ENCODE measurements at places on chromosomes 12 and 14.
A peak's percentile ranks its signal among the peaks of the same experiment; 100 is the strongest.

GRCh38 chr14:30005114-30005808 lies 77.6 kb upstream of the PRKD1 start:
- H3K4me1 ChIP-seq = no peaks in the 10 kb centered on the region
- DNase-seq = no peak
- no peaks in the 10 kb centered on the region for H3K27me3 ChIP-seq
- H3K27ac ChIP-seq = no peak overlapping the region
- no peaks in the 10 kb centered on the region for H3K36me3 ChIP-seq

DNA sequence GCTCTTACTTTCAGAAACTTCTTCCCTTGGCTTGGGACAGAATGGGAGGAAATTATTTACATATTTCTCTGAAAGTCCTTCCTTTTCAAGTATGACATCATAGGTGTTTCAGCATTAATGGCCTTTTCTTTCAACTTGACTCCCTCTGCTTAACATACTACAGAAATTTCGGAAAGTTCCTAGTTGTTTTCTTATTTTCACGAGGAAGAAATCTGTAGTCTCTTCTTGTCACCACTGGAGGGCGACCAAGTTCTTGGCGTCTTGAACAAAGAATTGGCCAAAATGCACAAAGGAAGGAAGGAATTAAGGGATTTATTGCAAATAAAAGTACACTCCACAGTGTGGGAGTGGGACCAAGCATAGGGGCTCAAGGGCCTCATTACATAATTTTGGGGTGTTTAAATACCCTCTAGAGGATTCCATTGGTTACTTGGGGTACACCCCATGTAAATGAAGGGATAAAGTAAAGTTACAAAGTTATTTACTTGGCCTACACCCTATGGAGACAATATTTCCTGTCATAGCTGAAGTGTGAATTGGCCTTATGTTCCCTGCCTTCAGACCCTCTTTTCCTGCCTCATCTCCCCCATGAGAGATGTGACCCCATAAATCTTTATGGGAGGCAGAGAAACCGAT lies 70.4 kb downstream of the RPL10L start:
- no peaks in the 10 kb centered on the region for H3K4me1 ChIP-seq
- H3K4me3 ChIP-seq = no peak overlapping the region
- H3K36me3 ChIP-seq = no peaks in the 10 kb centered on the region
- H3K27me3 ChIP-seq = no peaks in the 10 kb centered on the region

DNA sequence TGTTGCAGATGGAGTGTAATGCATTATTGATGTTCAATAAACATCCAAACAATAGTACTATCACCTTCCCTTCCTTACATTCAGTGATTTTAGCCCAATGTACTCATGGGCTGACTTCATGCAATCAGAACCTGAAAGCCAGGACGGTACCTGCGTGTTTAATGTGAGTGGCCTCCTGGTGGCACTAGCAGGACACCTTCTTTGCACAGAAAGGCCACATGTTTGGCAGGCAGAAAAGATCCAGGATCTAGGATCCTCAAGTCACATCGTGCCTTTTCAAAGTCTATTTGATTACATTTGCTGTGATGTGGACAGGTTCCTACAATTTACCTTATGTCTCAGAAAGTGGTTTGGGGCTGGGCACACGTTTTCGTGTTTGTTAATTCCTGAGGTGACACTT lies 82.9 kb downstream of the NEDD1 start:
- no peaks in the 10 kb centered on the region for H3K36me3 ChIP-seq
- no peaks in the 10 kb centered on the region for H3K4me1 ChIP-seq
- peak; percentile 15 for DNase-seq
- no peak overlapping the region for H3K4me3 ChIP-seq
- no peaks in the 10 kb centered on the region for H3K27me3 ChIP-seq

GRCh38 chr12:1864456-1864855 lies 44.1 kb downstream of the LRTM2 start:
- no peaks in the 10 kb centered on the region for H3K4me1 ChIP-seq
- H3K4me3 ChIP-seq = no peak overlapping the region
- peaks cover 5% of the 10 kb centered on the region for H3K27me3 ChIP-seq
- no peak for DNase-seq
- H3K27ac ChIP-seq = no peak overlapping the region

GRCh38 chr12:17064834-17065233 lies 458.9 kb upstream of the LMO3 start:
- no peaks in the 10 kb centered on the region for H3K36me3 ChIP-seq
- H3K4me3 ChIP-seq = no peak overlapping the region
- no peak for DNase-seq
- no peaks in the 10 kb centered on the region for H3K4me1 ChIP-seq

Measured in DND-41 (cell line).